Omental fat pad (tissue), 4 donors: ENCODE measurements at places on chromosomes 4 and X. TPM values are rescaled to one million over a fixed set of nuclear protein-coding genes. Genes with fewer than 3 reads are reported as not detected.
A peak's percentile ranks its signal among the peaks of the same experiment; 100 is the strongest.

GRCh38 chr4:15809058-15809457, 30.9 kb downstream of the CD38 start:
- no peak for DNase-seq

- no peak for DNase-seq
Measured at GRCh38 chr4:128904821-128905220, 95.3 kb downstream of the JADE1 start.

GRCh38 chrX:107054978-107055377, 55.0 kb upstream of the MORC4 start:
- no peak for DNase-seq

DNA sequence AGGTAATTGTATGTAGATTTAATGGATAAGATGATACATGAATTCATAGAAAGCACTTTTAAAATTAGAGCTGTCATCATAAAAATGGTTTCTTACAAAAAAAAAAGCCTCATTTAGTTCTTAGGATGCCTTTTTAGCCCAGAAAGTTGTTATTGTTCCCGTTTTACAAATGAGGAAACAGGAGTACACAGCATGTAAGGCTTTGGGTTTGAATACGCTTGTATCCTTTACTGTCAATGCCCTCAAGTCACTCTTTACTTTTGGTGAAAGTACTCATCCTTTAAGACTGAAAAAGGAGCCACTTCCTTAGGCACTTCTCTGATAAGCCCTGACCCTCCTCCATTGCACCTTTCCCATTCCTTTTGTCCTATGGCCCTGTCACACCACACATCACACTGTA, 4.9 kb downstream of the EREG start:
- no peak for DNase-seq

DNA sequence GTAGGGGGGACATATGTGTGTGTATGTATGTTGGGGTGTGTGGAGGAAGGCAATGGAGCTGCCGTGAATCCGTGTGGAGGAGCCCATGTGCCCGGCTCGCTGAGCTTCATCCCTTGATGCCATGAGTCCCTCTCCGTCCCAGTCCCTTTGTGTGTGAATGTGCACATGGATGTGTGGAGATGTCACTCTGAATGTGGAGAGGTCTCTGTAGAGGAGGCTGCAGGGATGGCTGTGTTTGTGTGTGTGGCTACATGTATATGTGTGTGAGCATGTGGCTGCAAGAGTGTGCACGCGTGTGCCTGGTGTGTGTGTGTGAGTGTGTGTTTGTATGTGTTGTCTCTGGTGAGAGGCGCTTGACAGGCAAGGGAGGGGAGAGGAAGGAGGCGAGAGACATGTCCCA, 1.3 kb downstream of the DLG3 start:
- DNase-seq: no peak

DNA sequence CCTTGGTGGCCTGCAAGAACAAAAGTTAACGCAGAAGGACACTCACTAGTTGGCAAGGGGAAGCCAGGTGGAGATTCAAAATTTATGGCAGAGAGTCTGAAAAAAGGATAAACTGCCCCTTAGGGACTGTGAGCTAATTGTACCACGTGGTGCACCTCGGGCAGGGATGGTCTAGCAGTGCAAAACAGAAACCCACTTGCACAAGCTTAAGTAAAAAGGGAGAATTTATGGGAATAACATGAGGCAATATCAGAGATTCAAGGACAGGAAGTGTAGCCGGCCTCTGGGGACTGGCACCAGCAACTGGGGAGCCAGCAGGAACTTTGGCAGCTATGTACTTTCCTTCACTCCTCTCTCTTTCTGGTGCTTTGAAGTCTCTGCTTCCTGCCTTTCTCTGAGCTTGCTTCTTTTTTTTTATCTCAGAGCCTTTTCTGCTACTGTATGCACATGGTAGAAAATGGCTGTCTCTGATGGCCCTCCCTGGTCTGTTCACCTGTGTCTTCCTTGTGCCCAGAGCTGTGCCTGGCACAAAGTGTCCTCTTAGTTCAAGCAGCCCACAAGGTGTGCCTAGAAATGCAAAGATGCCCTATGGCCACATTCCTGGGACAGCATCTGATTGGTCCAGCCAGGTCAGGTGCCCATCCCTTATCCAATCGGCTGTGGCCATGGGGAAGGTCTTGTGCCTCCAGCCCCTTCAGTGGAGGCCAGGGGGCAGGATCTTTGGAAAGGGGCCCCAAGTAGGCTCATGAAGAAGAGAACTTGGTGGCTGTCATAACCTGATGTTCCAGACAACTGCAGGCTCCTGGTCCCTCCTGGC, 114.8 kb upstream of the ATP6AP2 start:
- DNase-seq: no peak

DNA sequence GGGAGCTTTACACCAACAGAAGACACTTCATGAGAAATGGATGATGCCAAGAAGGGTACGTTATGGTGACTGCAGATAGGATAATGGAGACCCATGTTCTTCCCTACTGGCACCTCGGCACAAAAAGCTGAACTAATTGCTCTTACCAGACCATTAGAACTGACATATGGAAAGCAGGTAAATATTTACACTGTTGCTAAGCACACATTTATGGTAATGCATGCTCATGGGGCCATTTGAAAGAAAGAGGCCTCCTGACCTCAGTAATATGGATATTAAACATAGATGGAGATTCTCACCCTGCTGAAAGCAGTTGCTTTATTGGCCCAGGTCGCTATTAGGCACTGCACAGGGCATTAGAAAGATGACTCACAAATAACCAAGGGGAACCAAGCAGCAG, 1759.6 kb downstream of the C4orf33 start:
- DNase-seq: no peak

GRCh38 chrX:43349363-43349762, 306.7 kb upstream of the MAOA start:
- no peak for DNase-seq

GRCh38 chr4:142547974-142548373, 298.1 kb downstream of the INPP4B start:
- no peak for DNase-seq

- DNase-seq: no peak
Measured at GRCh38 chr4:134777606-134778005, 576.0 kb upstream of the PABPC4L start.

- peak; percentile 53 for DNase-seq
Measured at GRCh38 chr4:16794816-16795445, 103.5 kb downstream of the LDB2 start.

GRCh38 chr4:26459054-26459755, 31.1 kb downstream of the CCKAR start:
- no peak for DNase-seq

- DNase-seq: no peak
Measured at GRCh38 chrX:97563531-97564133, 679.9 kb downstream of the RPA4 start.

GRCh38 chrX:119871245-119871598, 311 bp downstream of the RNF113A start:
- DNase-seq: no peak

- DNase-seq: no peak
Measured at GRCh38 chr4:100913685-100914084, 395.9 kb upstream of the EMCN start.

The PFKFB1 gene
- 14.5 TPM for total RNA-seq

The EXOC1L gene
- not detected for total RNA-seq

The ALPK1 gene
- 14.8 TPM for total RNA-seq

The CFAP47 gene
- not detected for total RNA-seq

The FMR1NB gene
- total RNA-seq: not detected

The VCX2 gene
- not detected for total RNA-seq

The MRPL1 gene
- 19.1 TPM for total RNA-seq

The STATH gene
- total RNA-seq: not detected

The FUNDC2 gene
- 100 TPM for total RNA-seq

The MAGED4 gene
- 5.7 TPM for total RNA-seq

The DACH2 gene
- not detected for total RNA-seq

The TMSB15A gene
- not detected for total RNA-seq

The GRXCR1 gene
- not detected for total RNA-seq

The SPANXA1 gene
- not detected for total RNA-seq
